Ecto neural progenitor cell (in vitro differentiated cells): ENCODE measurements at places on chromosomes 13 and 19.

DNA sequence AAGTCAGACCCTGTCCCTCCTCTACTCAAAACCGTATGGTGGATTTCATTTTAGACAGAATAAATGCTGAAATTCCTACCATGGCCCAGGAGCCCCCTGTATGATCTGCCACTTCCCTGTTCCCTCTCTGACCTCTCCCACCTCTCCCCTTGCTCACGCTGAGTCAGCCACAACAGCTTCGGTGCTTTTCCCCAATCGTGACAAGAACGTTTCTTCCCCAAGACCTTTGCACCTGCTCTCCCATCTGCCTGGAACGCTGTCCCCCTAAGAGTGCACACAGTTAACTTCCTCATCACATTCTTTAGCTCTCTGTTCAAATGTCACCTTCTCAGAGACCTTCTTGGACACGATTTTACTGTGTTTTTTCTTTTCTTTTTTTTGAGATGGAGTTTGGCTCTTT, 2.3 kb downstream of the VRK3 start:
- DNase-seq, result no peak

GRCh38 chr19:2887391-2887914, 13.3 kb upstream of the ZNF57 start:
- DNase-seq, result no peak

GRCh38 chr19:18989316-18989715, 44.0 kb downstream of the SUGP2 start:
- DNase-seq, result no peak

DNA sequence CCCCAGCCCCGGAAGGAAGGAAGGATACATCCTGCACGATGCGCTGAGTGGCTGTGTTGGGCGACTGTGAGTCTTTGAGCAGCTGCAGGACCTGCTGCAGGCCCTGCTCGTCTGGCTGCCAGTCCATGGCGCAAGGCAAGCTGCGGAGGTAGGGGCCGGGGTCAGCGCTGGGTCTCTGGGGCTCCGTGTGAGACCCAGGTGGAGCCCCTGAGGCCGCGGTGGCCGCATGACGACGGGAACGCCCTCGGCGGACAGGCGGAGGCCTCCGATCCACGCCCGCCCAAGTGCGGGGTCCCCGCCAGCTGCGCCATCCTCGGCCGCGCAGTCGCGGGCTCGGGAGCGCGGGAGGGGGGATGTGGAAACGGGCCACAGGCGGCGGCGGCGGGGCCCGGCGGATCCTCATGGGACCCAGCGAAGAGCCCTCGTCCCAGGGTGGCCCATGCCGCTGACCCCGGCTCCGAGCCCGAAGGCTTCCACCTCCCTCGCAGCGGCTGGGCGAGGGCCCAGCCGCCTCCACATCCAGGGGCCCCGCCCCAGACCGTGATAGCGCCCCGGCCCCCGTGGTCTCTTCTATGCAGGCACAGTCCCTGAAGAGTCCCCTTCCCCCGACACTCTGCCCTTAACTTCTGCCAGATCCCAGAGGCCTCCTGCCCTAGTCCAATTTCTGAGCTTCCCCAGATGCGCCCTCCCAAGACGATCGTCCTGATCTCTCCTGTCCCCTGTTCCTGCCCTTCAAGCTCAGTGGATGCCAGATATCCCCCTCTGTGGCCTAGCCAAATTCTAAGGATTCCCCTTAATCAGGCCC, 2.7 kb downstream of the TNPO2 start:
- peak; percentile 64 for DNase-seq

DNA sequence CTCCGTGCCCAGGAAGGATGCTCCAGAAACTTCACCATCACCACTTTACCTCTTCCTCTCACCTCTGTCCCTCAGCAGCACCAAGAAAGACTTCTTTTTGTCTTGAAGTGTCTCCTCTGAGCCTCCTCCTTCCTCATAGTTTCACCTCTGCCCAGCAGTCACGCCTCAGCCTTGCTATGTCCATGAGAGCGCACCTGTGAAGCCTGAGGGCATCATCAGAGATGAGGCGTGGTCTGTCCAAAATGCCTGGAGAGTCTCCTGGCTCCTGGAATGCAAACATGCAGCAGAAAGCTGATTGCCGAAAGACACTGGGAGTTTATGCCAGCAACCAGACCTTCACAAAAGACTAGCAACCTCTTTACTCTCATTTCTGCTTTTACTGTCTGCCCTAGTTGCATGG, 336.6 kb downstream of the TEX29 start:
- DNase-seq, result peak; percentile 43

GRCh38 chr19:2353159-2353886, 6.7 kb upstream of the TMPRSS9 start:
- no peak for DNase-seq

DNA sequence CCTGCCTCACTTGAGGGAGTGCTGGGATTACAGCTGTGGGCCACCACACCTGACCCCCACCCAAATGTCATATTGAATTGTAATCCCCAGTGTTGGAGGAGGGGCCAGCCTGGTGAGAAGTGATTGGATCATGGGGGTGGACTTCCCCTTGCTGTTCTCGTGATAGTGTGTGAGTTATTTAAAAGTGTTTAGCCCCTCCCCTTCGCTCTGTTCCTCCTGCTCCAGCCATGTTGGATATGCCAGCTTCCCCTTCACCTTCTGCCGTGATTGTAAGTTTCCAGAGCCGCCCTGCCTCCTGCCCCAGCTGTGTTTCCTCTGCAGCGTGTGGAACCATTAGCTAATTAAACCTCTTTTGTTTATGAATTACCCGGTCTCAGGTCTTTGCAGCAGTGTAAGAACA, 13.7 kb downstream of the CHAMP1 start:
- DNase-seq, result no peak

DNA sequence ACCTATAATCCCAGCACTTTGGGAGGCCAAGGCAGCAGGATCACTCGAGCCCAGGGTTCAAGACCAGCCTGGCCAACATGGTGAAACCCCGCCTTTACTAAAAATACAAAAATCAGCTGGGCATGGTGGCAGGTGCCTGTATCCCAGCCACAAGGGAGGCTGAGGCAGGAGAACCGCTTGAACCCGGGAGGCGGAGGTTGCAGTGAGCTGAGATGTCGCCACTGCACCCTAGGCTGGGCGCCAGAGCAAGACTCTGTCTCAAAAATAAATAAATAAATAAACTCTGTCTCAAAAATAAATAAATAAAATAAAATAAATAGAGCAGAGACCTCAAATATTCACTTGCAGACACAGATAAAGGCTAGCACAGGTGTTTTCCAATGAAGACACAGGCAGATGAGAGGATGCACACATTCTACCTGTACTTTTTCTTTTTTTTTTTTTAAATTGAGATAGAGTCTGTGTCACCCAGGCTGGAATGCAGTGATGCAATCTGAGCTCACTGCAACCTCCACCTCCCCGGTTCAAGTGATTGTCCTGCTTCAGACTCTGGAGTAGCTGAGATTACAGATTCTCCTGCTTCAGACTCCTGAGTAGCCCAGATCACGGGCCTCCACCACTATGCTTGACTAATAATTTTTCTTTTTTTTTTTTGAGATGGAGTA, 2.7 kb upstream of the RPS16 start:
- DNase-seq, result no peak

- DNase-seq, result no peak
Observed at GRCh38 chr19:44604241-44604640, 9.1 kb upstream of the IGSF23 start.

- no peak for DNase-seq
Observed at GRCh38 chr19:12953138-12953798, 3.8 kb downstream of the GADD45GIP1 start.

DNA sequence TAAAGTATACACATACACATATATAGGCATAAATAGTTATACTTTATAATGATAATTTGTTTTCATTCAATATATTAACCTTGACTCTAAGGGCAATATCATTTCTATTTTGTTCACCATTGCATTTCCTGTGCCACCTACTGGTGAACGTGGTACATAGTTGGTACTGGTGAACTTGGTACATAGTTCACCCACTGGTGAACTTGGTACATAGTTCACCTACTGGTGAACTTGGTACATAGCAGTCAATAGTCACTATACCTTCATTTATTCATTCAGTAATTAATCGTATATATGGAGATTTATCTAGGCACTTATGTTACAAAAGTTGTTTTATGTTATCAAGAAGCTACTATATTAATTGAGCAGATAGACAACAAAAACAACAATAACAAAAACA, 172.6 kb upstream of the ATXN8OS start:
- no peak for DNase-seq

DNA sequence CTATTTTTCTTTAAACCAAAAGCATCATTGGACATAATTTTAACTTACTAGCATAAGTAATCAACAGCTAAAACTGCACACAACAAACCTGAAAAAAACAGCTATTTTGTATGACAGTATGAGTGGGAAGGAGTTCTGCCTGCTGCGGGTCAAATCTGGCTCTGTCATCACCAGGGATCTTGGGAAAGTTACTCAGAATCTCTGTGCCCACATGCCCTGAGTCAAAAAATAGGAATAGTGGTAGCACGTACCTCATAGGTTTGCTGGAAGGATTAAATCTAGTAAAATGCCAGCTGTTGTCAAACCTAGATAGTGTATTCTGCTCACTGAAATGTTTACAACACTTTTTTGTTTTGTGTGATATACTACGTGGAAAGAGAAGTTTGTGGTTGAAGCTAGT, 1.1 kb downstream of the CLN5 start:
- DNase-seq, result no peak

- DNase-seq, result no peak
Observed at GRCh38 chr19:46052896-46053295, 12.1 kb upstream of the IGFL4 start.

- DNase-seq, result peak; percentile 23
Observed at GRCh38 chr19:29365836-29366417, 153.0 kb upstream of the UQCRFS1 start.
